NCI-H2171 treated with DMSO at 0.1 percent for 48 hours (cell line): ENCODE measurements at places on chromosomes 4 and X.

DNA sequence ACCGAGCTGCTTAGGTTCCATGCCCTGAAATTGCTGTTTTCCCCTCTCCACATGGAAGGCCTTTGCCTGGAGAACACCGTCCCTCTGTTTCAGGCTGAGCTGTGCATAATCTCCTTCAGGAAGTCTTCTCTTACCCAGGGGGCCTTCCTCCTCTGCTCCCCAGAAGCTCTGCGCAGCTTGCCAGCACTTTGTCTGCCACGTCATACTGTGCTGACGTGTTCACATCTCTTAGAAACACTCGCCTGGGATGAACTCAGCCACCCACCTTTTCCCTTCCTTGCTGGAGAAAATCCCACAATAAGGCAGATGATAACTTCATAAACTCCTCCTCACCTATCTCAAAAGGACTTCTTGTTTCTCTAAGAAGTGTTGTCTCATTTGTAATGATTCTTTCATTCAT, 110.7 kb downstream of the ARHGAP10 start:
- no peak for DNase-seq

- no peak for DNase-seq
These were observed 63.4 kb downstream of the NUDT10 start for GRCh38 chrX:51395810-51396728.

DNA sequence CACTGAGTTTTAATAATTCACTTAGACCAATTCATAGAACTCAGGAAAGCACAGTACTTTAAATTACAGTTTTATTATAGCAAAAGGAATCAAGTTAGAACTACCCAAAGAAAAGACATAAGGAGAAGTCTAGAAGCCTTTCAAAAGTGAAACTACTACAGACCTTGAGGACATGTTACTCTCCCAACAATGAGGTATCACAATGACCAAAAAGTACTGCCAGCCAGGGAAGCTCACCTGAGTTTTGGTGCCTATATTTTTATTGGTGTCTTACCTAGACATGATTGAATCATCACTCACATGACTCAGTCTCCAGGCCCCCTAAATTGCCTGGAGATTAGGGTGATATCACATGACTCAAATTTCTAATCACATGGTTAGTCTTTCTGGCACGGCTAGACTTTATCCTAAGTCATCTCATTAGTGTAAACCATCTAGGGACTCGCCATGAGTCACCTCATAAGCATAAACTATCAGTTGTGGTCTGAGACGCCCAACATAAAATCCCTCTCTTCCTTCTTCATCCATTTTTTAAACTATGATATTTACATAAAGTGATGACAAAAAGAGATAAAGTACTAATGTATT, 372.3 kb downstream of the TMA16 start:
- DNase-seq, result no peak

- DNase-seq, result peak; percentile 59
These were observed 97.3 kb downstream of the DDX60 start for GRCh38 chr4:168221301-168221700.

DNA sequence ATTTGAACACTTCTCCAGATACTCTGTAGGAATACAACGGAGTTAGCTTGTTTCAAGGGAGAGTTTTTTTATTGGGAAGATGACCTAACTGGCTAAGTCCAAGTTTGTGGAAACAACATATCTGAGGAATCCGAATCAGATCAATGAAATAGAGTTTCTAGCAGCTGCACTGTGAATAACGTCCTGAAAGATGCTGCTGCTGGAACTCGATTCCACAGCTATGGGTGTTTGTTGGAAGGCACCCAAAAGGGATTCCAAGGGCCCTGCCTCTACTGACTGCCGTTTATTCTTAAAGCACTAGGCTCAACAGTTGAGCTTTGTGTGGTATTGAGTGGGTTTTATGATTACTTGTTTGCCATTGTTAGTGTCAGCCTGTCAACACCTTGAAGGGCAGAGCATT, 6.6 kb upstream of the GBA3 start:
- no peak for DNase-seq

DNA sequence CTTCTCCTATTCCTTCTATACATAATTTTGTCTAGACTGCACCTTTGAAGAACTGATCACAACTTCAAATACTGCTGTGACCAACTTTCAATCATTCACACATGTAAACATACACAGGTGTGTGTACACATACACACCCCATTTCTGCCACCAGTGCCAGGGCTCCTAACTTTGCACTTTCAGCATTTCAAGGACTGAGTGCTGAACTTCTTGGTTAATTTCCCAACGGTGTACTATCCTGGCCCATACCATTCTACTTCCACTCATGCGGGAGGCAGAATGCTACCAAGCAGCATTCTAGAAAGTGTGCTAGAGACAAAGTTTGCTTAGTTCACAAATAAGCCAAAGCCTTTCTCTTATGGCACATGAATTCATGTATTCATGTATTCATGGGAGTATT, 51.2 kb downstream of the RPGR start:
- DNase-seq, result no peak

- no peak for DNase-seq
These were observed 787 bp upstream of the TET2 start for GRCh38 chr4:105145903-105146275.

DNA sequence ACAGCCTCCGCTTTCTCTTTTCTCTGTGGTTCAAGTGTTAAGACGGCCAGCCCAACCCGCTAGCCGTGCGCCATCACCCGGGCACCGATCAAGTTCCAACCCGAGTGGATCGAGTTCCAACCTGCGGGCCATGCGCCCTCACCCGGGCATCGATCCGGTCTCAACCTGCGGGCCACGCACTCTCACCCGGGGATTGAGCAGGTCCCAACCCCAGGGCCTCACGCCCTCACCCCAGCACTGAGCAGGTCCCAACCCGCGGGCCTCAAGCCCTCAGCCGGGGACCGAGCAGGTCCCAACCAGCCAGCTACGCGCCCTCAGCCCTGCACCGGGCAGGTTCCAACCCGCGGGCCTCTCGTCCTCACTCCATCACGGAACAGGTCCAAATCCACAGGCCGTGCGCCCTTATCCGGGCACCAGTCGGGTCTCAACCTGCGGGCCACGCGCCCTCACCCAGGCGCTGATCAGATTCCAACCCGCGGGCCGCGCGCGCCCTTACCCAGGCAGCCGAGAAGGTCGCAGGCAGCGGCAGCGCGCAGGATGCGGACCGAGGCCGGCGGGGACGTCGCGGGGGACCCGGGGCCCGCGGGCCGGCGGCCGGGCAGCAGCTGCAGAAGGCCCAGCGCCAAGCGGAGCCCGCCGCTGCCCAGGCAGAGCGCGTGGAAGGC, 443 bp downstream of the GPR143 start:
- DNase-seq, result no peak
